ENCODE measurements at places on chromosomes 2 and 18. TPM values are rescaled to one million over a fixed set of nuclear protein-coding genes. Genes with fewer than 3 reads are reported as not detected.
A peak's percentile ranks its signal among the peaks of the same experiment; 100 is the strongest.

GRCh38 chr2:97991081-97991856 lies 4.5 kb downstream of the TMEM131 start:
- no peak for DNase-seq

GRCh38 chr2:191957996-191958860 lies 111.3 kb upstream of the CAVIN2 start:
- no peak for DNase-seq

- DNase-seq: peak; percentile 69
Measured at GRCh38 chr2:37189452-37190153, 1.1 kb upstream of the SULT6B1 start.

- peak; percentile 87 for DNase-seq
Measured at GRCh38 chr18:44826418-44827259, 146.0 kb downstream of the SETBP1 start.

DNA sequence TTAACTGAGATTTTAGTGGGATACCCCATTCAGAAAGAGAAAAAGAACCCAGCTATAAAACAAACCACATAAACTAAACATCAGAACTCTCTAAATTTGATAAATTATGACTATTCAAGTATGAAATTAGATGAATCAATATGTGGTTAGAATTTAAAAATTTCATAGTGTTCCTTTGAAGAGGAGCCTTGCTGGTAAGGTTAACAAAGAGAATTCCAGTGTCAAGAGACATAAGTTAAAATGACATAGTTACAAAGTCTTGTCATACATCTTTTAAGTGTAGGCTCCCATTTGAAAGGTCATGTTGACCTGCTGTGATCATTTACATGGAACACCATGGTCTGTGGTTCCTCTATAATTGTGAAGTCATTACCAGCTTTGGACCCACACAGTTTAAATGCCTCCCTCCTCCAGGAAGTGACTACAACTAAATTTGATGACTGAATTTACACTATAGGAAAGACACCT lies 231.6 kb upstream of the ETAA1 start:
- DNase-seq: no peak

DNA sequence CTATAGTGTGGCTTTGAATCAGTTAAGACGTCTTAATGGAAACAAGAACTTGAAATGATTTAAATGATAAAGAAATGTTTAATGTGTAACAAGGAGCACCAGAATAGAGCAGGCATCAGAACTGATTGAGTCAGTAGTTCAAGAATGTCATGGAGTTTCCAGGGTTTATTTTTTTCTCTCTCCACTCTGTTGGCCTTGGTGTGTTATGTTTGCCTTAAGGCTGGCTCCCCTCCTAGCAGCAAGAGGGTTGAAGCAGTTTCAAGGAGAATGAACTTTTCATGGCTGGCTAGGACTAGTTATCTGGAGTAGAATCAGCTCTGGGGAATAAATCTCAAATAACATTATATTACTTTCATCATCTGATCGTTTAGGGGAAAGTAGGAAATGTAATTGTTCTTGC lies 13.4 kb upstream of the GLS start:
- no peak for DNase-seq

GRCh38 chr2:234406085-234406484 lies 90.8 kb downstream of the ARL4C start:
- DNase-seq: no peak

GRCh38 chr2:149989447-149990063 lies 402.0 kb upstream of the MMADHC start:
- no peak for DNase-seq

Gene CYS1
- 1.6 TPM for total RNA-seq

Gene TMEM37
- total RNA-seq: 1.3 TPM

Gene TLX2
- total RNA-seq: not detected

Data from fibroblast of villous mesenchyme (primary cell).